Omental fat pad (tissue), 4 donors: ENCODE measurements at places on chromosomes 4 and X.

DNA sequence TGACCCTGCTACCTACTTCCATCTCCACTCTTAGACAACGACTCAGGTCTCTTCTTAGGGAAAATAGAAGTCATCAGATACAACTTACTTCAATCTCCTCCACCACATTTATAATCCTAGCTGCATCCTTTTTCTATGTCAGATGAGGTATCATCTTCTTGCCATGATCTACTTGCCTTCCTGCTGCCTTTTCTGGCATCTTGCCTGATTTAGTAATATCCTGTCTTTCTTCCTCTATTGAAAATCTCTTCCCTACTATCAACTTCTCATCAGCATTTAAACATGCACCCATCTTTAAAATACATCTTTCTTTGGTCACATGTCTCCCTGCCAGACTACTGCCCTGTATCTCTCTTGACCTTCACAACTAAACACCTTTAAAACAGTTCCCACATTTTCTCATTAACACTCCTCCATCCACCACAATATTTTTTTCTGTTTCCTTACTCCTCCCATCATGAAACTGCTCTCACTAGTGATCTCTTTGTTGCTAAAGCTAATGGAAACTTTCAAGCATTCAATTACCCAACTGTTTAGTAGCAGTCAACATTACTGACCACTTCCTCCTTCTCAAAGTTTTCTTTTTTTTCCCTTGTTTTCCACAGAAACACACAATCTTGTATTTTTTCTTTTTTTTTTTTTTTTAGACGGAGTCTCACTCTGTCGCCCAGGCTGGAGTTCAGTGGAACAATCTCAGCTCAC is 100.8 kb upstream of the CXorf66 start:
- DNase-seq = no peak

- DNase-seq = no peak
Measured at GRCh38 chrX:153865685-153866084, 20.3 kb downstream of the L1CAM start.

GRCh38 chrX:154457491-154458115 is 478 bp upstream of the PLXNA3 start:
- no peak for DNase-seq

DNA sequence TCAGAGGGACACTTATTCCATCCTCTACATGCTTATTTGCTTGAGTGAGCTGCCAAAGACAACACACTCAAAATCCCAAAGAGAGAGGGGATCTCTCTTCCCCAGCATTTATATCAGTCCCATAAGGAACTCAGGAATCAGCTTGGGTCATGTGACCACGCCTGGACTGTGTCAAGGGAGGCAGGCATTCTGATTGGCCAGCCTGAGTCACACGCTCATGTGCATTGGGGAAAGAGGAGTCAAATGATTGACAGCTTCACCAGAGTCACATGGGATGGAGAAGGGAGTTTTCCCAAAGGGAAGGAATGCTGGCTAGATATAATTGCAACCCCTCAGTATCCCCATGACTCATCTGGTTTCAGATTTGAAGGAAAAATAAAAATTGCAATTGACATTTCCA is 49.0 kb downstream of the RWDD4 start:
- DNase-seq = no peak

DNA sequence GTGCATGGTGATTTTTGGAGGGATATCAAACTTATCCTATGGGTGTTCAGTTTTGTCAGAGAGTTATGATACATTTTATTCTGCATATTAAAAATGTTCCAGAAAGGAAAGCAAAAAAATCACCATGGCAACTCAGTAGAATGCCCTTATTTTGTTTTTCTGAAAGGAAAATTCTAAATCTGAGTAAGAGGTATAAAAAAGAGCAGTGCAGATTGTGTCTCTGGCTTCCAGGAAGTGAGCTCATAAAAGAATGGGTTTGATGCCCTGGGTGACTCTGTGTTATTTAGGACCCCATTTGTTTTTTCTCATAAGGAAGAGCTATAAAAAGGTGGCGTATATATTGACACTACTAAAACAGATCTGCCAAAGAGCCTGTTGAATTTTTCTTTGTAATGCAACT is 128.8 kb downstream of the UCHL1 start:
- DNase-seq = no peak

DNA sequence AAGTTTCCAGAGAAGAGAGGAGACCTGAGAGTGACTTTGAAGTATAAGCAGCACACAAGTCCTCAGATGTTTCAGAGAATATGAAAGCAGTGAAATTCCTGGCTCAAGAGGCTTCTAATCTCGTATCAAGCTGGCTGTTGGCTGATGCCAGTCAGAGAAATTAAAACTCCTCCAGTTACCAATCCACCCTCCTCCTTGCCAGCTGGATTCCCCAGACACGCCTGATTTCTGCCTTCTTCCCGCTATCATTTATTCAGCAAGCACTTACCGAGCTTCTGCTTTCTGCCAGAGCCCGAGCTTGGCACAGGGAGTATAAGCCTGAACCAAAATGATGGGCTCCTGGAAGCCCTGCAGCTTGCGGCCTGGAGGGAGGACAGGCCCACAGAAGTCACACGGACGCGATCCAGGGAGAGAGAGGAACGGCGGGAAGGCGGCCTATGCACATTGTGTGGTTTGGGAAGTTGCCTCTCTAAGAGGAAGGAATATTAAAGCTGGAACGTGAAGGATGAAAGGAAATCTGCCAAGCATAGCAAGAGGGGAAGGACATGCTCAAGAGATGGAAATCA is 102.4 kb upstream of the TBL1X start:
- DNase-seq = no peak

DNA sequence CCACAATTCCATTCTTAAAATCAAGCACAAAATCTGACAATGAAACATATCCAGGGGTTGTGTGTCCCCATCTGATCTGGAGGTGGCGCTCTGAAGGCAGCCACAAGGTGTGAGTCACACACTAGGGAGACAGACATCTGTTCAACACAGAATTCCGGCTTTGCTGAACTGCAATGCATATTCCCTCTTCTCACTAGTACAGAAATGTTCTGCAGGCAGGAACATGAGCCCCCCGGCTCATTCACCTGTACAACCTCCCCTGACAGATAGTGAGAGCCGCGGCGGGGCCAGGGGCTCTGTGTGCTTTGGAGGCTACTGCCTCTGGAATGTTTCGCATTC is 41.9 kb downstream of the WDR1 start:
- no peak for DNase-seq

DNA sequence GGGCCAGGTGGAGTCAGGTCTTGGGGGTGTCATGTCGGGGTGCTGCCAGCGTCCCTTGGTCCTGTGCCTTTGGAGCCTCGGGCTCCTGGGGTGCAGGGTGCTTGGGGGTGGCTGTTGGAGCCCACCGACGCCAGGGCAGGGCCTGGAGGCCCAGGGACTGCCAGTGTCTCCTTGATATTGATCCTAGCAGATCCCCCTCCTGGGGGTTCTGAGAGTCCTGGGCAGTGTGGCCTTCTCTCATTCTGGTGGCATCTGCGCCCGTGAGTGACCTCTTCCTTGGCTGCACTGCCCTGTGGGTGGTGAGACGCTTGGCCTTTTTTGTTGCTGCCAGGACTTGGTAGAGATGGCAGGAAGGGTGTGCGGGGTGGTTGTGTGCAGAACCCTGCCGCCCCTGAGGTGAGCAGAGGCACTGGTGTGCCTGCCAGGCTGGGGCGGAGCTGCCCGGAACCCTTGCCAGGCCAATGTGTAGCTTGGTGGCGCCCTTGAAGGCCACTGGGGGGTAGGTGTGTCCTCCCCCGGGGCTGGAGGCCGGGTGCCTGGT is 7.0 kb downstream of the NAT8L start:
- DNase-seq = no peak

DNA sequence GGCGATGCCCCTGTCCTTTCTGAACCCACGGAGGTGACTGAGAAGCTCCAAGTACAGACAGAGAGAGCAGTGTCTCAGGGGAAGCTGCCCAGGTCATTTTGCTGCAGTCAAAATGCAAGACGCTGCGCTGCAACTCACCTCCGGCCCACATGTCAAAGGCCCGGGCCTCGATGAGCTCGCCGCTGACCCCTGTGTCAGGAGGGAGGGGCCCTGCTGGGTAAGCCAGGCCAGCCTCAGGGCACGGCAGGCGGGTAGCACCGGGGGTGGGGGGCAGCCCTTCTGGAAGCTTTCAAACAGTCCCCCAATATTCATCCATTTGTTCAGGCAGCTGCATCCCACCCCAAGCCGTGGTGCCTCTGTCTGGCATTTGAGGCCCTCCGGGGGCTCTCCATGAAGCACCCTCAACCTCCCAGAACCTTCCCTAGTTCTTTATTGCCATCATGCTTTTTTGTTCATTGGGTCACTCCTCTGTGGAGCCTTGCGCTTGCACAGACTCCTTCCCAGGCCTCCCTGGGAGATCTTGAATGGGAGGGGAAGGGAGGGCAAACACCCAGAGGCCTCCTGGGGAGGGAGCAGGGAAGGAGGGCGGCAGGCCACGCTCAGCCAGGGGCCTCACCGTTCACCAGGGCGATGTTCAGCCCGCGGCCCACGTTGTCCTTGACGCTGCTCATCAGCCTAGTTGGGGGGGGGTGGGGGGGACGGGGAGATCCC is 8.2 kb downstream of the FAM3A start:
- DNase-seq = no peak

DNA sequence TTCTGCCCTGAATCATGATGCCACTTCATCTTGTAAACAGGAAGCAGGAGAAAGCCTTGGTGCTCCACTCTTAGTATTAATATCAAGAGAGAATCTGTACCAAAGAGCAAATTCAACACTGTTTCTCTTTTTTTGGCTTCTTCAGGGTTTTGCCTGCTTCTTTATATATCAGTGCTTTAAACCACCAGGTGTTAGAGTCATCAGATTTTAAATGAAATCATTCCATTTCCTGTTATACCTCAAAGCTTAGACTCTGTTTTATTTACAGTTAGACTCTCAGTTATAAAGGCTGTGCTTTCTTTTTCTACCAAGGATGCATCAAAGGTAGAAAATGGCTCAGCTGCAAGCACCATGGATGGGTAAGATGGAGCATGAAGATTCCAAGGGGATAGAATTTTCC is 350.9 kb downstream of the CAMK2D start:
- DNase-seq = no peak

GRCh38 chr4:105495667-105496066 is 21.8 kb upstream of the PPA2 start:
- DNase-seq = no peak

GRCh38 chrX:29662759-29663503 is 552.4 kb upstream of the MAGEB2 start:
- no peak for DNase-seq

GRCh38 chr4:81211956-81212355 is 3.1 kb downstream of the PRKG2 start:
- no peak for DNase-seq

DNA sequence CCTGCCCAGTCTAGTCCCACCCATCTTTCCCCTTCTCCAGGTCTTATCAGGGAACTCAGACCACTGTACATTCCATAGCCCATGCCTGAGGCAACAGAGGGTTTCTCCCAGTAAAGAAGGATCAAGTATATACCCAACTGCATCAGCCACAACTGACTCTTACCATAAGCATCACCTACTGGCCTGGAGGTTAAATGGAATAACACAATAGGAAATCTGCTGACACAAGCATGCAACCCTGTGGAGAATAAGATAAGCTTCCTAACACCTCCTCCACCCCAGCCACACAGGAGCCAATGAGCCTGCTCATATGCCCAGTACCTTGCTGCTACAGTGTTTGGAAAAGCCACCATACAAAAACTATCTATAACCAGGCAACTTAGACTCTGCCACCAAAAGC is 34.6 kb upstream of the PLK4 start:
- no peak for DNase-seq

DNA sequence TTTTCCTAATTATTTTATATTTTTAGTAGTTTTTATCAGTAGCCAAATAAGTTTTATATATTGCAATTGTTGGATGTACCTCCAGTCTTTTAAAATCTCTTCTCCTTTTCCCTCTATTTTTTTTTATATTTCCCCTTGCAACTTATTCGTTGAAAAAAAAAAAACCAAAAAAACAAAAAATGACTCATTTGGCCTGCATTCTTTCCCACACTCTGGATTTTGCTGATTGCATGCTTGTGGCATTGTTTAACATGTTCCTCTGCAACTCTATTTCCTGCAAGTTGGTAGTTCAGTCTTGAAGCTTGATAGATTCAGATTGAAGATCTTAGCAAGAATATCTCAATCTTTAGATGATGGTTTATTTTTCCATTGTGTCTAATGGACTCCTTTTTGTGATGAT is 260.6 kb upstream of the BOD1L1 start:
- no peak for DNase-seq

GRCh38 chr4:147723326-147723725 is 8.6 kb upstream of the ARHGAP10 start:
- DNase-seq = no peak

- no peak for DNase-seq
Measured at GRCh38 chr4:1413204-1413663, 7.0 kb upstream of the NKX1-1 start.

GRCh38 chrX:98380106-98380505 is 1496.4 kb downstream of the RPA4 start:
- no peak for DNase-seq

DNA sequence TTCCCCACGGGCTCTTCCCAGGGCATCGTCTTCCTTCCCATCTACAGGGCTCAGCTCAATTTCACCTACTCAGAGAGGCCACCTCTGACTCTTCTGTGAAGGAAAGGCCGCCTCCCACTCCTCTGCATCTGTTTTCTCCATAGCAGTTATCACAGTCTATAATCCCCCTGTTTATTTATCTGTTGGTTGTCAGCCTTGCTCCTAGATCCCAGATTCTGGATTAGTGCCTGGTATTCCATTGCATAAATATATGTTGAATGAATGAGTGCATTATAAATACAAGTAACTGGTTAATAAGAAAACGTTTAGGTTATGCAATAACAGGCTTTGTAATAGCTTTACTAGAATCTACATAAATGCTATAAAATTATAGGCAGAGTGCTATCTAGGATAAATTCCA is 52.9 kb downstream of the NSG1 start:
- no peak for DNase-seq

GRCh38 chr4:91909963-91910362 is 393.8 kb upstream of the GRID2 start:
- no peak for DNase-seq

- DNase-seq = no peak
Measured at GRCh38 chr4:4837316-4837715, 22.1 kb upstream of the MSX1 start.

GRCh38 chrX:41024755-41025154 is 60.5 kb upstream of the USP9X start:
- DNase-seq = no peak

DNA sequence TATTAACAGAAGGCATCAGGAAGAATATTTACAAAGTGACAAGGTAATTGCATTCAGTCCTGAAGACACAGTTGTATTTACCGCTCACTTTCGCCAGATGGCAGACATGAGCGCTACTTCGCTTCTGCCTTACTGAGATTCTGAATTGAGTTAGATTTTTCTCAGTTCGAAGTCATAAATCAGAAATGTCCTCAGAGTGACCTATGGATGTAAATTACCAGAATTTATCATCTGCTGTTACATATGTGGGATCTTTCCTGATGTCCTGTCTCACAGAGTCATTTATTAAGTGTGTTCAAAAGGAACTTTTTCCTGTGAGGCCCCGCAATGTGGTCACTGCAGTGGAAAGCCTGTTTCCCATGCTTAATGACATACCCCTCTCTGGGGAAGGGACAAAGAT is 97.3 kb upstream of the DCLK2 start:
- no peak for DNase-seq

- DNase-seq = no peak
Measured at GRCh38 chr4:143587703-143588102, 74.2 kb downstream of the SMARCA5 start.
